ENCODE measurements at places on chromosomes 6 and 20.

- DNase-seq: no peak
These were observed 40.3 kb downstream of the CDH4 start for GRCh38 chr20:61292391-61292790.

DNA sequence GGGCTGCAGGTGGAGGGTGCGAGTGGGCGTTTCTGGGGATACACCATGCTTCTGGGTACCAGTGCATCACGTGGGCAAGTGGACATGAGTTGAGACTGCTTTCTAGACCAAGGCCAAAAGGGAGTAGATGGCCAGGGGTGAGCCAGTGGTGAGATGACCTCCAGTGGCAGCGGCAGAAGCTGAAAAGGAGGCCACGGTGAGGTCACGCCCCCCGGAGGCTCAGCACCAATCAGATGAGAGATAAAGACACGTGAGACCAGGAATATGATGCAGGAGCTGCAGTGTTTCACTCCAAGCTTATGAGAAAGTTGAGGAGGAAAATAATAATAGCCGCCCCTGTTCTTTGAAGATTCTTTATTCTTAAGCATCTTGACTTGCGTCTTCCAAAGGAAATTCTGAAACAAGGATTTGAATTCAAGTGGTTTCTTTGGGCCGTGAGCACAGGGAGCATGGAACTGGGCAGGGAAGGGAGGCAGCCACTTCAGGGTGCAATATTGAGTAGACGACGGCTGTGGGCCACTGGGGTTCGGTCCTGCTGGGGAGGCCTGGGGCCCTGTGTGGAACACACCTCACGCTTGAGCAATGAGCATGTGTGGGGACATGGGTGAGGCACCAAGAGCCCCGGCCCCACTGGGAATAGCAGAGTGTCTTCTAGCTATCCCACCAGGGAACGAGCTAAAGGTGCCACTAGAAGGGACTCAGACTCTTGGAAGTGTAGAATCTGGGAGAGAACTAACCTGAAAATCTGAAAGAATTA, 156.7 kb upstream of the LRFN2 start:
- no peak for DNase-seq

GRCh38 chr6:53547811-53548496, 3.1 kb upstream of the GCLC start:
- peak; percentile 96 for DNase-seq

- DNase-seq: no peak
These were observed 89.6 kb downstream of the AIG1 start for GRCh38 chr6:143150281-143150680.

DNA sequence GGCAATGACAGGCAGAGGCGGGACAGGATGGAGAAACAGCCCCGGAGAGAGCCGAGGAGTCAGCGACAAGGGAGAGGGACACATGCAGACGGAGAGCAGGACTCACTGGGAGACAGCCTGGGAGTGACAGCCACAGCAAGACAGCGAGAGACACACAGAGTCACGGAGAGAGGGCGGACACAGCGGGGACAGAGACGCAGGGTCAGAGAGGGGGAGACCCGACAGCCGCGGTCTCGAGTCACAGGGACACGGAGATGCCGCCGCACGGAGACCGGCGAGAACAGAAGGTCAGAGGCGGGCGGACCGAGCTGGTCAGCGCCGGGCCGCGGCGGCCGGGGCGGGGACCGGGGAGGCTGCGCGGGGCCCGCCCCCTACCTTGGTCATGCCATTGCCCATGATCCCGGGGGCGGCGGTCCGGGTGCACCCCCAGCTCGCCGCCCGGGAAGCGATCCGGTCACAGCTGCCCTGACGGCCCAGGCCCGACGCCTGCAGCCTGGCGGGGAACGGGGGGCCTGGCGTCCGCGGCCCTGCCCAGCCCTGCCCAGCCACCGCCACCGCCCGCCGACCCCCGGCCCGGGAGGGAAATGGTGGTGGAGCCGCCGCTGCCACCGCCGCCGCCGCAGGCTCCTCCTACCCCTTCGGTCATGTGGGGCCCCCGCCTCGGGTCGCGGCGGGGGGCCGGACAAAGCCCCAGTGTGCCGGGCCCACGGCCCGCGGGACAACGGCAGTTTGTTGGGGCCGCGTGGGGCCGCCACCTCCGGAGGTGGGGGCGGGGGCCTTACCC, at the start of the genes DUSP15 and TTLL9:
Gene DUSP15 (minus strand): TSS at position 586 of the 784 bp plus-strand sequence. CDS start 190 bp downstream, at position 396.
Gene TTLL9 (plus strand): TSS at position 693 of the 784 bp plus-strand sequence. CDS start 493 bp downstream, outside the sequence.
- peak; percentile 74 for DNase-seq

- no peak for DNase-seq
These were observed 69.3 kb downstream of the ALDH8A1 start for GRCh38 chr6:134880487-134881190.

DNA sequence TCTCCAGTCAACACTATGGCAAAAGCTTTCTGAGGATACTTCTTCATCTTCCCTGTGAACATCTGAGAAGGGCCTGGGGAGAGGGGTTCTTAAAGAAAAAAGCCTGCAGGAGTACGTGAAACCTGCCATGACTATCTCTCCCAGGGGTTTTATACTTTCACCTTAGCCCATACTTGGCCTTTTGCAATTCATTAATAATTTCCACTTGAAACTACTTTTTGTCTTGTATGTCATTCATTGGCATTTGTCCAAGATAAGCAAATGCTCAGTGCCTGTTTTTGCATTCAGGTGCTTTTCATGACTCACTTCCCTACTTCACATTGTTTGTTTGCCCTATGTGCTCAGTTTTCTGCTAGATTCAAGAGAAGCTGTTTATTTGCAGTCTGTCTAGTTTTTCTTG, 580.3 kb upstream of the GJE1 start:
- DNase-seq: no peak

DNA sequence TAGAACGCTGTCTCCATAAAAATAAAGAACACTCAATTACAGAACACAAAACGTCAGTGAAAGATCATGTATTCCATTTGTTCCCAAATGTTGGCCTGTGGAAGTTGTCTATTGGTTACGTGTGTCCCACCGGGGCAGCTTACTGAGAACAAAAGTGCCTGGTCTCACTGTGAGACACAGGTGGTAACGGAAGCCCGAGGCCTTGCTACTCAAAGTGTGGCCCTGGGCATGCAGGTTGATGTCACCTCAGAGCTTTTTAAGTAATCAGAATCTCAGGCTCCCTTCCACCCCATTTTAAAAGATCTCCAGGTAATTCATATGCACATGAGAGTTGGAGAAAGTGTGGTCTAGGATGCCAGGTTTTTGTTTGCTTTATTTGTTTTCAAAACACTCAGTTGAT, 422.5 kb upstream of the OPRM1 start:
- no peak for DNase-seq

GRCh38 chr6:114055349-114055748, 84.4 kb upstream of the HDAC2 start:
- DNase-seq: peak; percentile 79

DNA sequence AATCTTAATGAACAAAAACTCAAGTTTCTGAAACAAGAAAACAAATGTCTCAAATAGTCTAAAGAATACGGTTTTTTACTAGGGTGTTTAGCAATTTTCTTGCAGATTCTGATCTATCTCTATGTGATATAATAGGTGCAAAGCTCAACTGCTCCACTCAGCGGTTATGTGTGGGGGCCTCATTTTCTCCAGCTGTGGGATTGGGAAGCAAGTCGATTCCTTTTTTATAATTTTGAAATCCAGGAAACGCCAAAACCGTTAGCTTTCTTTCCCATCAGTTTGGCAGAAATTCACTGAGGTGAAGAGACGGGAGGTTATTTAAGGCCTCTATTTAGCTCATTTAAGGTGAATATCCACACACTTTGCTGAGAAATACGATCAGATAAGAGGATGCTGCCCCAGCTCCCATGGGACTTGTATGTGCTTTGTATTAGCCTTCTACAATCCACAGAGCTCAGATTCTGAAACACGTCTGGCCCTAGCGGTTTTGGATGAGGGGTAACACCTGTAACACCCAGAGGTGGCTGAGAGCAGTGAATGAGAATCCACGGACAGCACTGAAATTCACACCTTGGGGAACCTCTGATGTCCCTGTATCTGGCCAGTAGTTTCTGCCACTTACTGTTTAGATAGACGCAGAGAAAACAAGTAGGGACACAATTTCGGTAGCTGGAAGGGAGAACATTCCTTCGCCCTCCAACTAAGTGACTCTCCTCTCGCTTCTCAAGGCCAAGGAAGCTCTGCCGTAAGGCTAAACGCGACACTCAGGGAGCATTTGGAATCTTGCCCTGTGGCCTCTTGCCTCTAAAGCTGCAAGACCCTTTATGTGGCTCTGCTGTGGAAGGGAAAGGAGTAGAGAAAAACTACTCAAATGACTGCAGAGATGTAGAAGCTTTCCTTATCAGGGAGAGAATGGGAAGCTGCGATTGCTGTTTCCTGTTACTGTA, 6.5 kb upstream of the BCAS4 start:
- DNase-seq: peak; percentile 54

DNA sequence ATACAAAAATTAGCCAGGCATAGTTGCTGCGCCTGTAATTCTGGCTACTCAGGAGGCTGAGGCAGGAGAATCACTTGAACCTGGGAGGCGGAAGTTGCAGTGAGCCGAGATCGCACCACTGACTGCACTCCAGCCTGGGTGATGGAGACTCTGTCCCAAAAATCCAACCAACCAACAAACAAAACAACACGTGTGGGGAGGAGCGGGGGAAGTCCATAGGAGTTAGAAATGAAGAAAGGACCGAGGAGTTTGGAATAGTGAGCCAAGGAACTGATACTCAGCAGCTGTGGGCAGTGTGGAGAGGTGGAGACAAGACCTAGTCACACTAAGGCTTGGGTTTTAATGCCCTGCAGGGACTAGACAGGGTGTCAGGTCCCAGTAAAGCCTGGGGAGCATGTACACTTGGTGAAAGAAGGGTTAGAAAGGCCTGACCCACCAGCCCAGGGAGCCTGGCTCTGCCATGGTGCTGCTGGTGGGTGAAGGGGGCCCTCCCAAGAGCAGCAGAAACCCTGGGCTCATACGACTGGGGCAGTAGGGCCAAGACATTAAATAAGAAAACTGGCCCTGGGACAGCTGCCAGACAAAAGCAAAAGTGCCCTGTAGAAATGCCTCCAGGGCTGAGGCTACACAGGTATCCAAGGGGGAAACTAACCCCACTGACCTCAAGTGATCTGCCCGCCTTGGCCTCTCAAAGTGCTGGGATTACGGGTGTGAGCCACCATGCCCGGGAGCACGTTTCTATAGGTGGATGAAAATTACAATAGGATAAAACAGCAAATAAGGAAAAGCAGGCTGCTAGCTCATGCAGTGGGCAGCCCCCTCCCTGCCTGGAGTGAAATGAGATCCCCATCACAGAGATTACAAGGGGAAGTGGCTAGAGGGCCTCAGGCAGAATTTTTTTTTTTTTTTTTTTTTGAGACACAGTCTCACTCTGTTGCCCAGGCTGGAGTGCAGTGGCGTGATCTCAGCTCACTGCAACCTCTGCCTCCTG, 58.0 kb downstream of the MYH7B start:
- no peak for DNase-seq

DNA sequence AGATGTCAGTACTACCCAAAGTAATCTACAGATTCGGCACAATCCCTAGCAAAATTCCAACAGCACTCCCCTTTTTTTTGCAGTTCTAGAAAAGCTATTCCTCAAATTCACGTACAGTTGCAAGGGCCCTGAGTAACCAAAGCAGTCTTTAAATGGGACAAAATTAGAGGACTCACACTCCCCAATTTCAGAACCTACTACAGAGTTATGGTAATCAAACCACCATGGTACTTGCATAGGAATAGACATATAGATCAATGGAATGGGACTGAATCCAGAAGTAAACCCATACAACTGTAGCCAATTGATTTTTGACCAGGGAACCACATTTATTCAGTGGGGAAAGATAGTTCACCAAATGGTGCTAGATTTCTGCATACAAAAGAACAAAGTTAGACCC, 350.8 kb downstream of the CDKAL1 start:
- no peak for DNase-seq

GRCh38 chr6:35839019-35839418, 33.9 kb downstream of the LHFPL5 start:
- no peak for DNase-seq

Measured in pons (tissue), 1 donor.